Daoy (cell line): ENCODE measurements at places on chromosomes 11 and 22.

DNA sequence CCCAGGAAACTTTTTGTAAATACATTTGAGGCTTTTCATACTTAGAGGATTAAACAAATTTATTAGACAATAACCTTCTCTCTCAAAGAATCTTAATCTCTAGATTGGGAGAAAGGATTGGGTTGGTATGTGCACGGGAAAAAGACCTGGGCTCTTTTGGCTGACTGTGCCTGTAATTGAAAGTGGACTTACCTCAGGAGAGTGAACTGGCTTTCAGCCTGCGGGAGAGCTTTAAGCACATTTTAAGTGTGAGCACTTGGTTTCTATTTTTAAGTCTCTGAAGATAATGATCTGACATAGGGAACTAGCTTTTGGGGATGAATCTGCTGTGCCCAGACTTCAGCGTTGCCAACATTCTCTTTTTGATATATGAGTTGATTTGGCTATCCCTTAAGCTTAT lies 35.8 kb downstream of the UVRAG start:
- DNase-seq = no peak

DNA sequence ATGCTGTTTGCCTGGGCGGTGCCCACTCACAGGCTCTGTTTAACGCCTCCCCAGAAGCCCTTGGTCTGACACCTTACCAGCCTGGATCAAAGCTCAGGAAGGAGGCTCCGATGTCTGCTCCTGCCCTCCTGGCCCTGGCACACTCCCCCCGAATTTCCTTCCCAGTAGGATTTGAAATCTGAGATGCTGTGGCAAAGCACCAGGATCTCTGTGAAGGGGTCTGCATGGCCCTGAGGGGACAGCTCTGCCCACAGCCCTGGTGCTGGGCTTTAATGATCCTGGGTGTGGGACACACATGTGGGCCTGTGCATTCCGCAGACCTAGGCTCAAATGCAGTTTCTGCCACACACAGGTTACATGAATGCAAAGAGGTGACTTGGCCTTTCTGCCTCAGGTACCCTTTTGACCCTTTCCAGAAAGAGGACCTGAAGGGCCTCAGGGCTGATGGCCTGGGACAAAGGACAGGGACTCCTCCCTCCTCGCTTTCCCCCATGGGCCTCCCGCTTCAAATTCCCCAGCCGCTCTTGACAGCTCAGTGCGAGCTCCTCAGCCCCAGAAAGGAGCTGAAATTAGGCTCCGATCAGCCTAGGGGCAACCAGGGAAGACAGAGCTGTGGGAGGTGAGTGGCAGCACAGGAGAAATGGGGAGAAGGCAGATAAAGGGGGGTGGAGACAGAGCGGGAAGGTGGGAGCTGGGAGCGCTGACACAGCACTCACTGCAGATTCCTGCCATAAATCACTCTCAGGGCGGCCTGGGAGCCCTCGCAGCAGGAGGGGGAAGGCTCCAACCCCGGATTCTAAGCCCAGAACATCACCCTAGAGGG lies 41.3 kb downstream of the TRIM29 start:
- no peak for DNase-seq

DNA sequence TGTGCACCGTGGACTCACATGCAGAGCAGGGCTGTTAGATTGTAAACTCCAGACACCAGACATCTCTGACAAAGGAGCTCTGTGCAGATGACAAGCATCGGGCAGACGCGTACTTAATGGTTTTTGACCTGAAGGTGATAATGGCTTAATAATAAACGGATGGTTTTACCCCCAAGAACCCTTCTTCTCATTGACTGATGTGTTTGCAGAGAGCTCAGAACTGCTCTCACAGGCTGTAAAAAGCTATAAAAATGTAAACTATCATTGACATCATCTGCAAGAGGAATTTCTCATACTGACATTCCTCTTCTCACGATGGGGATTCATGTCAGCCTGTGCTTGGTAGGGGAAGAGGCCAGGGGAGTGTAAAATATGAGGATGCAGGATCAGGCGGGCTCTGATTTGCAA lies 8.6 kb upstream of the ARHGAP8 start:
- DNase-seq = no peak

DNA sequence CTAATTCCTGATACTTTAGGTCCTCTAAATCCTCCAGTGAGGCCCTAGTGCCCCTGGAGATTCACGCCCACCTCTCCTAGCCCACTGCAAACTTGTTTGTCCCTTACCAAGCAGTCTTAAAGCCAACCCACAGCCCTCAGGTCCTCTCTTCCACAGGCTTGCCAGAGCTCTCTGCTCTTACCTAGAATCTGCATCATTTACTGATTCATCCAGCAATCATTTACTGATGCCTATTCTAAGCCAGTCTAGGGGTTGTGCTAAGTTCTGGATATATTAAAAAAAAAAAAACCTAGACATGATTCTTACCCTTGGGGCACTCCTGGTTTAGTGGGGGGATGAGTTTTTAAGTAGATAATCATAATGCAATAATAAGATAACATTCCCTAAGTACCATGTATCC lies 43.0 kb upstream of the PLET1 start:
- DNase-seq = no peak

DNA sequence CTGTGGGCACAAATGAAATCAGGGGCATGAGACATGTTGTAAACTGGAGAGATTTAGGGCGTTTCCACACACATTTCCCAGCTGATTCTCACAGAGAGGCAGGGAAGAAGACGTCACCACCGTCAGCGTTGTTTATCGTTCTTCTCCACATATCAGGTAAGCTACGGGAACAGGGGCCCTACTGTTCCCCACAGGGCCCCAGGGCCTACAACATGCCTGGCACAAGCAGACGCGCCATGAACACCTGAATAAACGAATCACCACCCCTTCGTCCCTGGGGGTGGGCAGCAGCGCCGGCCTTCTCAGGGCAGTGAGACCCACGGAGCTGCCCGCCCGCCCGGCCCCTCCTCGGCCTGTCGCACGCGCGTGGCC lies 342 bp downstream of the EFCAB6 start:
- DNase-seq = peak; percentile 34
